Brain (organoid and tissue), 16 donors: ENCODE measurements at places on chromosomes 5 and 9.

DNA sequence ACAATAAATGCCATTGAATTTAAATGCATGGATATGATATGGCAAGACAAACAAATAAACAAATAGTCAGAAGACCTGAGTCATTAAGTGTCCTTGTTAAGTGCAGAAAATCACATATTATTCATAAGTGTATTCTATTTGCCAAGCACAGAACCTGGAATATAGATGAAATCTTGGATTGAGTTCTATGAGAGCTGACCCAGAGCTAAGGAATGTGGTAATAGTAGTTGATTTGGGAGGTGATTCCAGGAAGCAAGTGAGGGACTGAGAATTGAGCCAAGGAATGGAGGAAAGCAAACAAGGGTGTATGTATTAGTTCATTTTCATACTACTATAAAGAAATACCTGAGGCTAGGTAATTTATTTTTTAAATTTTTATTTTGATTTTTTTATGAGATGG is 208.9 kb downstream of the TRIM32 start:
- no peak for DNase-seq

- no peak for DNase-seq
Measured at GRCh38 chr9:127446713-127447415, 4.3 kb downstream of the RPL12 start.

DNA sequence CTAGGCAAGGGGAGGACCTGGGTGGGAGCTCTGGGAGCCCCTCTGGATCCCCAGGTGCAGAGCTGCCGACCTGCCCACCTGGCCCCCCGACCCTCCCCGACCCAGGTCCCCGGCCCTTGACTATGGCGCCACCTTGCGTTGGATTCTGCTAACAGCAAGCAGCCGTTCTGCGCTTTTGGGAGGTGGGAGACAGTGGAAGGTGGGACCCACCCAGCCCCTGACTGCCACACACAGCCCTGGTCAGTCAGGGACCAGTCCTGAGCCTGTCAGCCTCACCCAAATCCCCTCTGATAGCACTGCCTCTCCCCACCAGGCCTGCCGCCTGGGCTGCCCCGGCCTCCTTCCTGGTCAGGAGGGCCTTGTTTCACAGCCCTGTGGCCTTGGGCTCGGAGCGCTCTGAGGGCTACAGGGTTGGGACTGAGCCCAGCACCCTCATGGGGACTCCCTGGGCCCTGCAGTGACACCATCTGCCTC is 77.9 kb downstream of the HMCN2 start:
- DNase-seq, result no peak

DNA sequence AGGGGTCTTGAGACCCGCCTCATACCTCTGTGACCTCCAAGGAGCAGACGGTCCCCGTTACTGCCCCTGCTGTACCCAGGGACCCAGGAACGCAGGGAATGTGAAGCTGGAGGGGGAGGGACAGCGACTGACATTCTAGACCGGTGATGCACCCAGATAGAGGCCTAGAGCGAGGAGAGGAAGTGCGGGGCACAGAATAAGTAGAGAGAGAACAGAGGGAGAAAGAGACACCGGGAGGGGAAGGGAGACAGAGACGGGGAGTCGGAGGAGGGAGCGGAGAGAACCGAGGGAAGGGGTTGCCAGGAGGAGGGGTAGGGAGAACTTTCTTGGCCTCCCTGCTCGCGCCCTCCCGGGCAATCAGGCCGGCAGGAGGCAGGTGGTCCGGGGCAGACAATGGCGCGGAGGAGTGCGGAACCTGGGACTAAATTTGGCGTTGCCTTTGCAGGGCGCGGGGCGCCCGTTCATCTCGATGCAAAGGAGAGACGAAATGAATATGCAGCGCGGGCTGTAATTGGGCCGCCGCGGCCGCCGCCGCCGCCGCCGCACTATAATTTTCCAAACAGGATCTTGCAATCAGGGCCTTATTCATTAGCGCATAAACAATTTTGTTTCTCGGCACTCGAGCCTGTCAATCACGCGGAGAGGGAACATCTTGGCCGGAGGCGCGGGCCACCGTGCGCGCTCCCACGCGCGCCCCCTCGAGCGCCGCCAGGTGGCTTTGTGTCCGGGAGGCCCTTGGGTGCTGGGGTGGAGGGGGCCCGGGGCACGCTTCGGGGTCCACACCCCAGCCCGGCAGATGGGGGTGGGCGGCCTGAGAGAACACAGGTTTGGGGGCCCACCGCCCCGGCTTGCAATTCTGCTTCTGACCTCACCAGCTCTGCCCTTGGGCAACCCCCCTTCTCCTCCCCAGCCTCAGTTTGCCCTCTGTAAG is 33.0 kb downstream of the NDUFA8 start:
- DNase-seq, result peak; percentile 45

DNA sequence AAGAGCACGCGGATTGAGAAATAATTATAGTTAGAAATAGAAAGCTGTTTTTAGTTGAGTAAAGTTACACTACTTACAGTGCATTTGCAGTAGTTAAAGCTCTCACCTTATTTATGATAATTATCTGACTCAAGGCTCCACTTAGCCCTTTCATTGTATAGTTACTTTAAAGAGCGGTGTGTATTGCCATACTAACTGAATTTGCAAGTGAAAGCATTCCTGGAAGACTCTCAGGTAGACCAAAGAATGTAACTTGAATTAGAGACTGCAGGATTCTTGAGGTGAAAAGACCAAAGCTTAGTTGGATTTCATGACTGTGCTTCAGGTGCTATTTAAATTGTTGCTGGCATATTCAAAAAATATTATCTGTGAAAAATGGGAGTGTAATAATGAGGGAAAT is 4.2 kb upstream of the RASA1 start:
- no peak for DNase-seq

DNA sequence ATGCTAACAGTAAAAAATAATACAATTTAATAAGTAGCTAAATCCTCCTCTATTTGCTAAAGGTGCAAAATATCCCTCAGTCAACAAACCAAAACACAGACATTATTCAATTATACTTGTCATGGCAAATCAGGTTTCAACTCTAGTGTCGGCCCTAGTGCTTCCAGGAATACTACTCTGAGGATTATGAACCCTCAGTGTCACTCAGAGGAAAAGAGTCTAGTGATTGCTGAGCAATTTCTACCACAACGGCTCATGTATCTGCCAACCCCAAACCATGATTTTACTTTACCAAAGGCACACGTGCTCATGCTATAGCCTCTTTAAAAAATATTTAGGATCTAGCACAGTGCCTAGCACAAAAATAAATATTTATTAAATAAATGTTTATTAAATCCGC is 21.0 kb downstream of the RICTOR start:
- no peak for DNase-seq

DNA sequence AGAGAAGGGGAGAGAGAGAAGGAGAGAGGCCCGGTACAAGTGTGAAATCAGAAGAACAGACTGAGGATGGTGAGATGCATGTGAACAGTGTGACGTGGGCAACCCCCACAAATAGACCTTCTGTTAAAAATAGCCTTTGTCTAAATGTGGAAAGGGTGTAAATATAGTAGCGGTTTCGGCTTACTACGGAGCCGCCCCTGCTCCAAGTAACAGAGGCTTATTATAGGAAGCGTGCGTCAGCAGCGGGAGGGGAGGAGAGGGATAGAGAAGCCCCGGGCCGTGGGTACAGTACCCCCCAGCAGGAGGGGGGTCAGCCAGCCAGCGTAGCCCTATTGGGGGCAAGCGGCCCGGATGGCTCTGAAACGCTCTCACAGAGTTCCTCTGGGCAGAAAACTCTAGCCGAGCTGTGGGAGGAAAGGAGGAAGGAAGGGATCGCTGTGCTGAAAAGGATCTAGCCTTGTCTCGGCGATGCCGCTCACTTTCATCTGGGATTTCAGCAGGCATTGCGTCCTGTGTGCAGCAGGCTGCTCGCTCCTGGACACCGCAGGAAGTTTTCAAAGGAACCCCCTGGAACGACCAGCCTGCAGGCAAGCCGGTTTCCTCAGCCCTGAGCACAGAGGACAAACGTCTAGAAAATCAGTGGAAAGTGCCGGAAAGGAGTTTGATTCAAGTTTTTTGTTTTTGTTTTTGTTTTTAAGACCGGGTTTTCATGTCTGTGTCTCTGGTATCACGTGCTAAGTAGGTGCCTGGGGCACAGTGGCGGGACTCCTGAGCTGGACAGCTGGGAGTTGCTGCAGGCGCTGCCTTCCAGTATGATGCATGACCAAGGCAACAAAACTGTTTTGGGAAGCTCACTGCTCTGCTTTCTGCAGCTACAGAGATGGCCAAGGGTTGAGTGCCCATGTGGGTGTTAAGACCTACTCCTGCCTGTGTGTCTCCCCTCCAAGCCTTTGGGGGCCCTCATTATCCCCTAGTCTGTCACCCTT is 146.6 kb downstream of the SEC61B start:
- peak; percentile 85 for DNase-seq

- no peak for DNase-seq
Measured at GRCh38 chr5:33237471-33237870, 203.3 kb upstream of the TARS1 start.

- DNase-seq, result no peak
Measured at GRCh38 chr5:123987956-123988355, 476.0 kb downstream of the CSNK1G3 start.

- peak; percentile 42 for DNase-seq
Measured at GRCh38 chr9:131960851-131961495, 118.7 kb downstream of the MED27 start.

- no peak for DNase-seq
Measured at GRCh38 chr5:54148858-54149257, 161.5 kb downstream of the ARL15 start.

GRCh38 chr5:160092960-160093707 is 26.1 kb downstream of the PWWP2A start:
- no peak for DNase-seq

GRCh38 chr9:128735373-128735772 is 11.4 kb upstream of the ZDHHC12 start:
- DNase-seq, result peak; percentile 12

GRCh38 chr9:117233016-117233415 is 181.8 kb downstream of the ASTN2 start:
- no peak for DNase-seq

GRCh38 chr9:126617823-126618165 is 4.1 kb downstream of the LMX1B start:
- no peak for DNase-seq

GRCh38 chr9:70352356-70352755 is 62.1 kb downstream of the KLF9 start:
- DNase-seq, result no peak

DNA sequence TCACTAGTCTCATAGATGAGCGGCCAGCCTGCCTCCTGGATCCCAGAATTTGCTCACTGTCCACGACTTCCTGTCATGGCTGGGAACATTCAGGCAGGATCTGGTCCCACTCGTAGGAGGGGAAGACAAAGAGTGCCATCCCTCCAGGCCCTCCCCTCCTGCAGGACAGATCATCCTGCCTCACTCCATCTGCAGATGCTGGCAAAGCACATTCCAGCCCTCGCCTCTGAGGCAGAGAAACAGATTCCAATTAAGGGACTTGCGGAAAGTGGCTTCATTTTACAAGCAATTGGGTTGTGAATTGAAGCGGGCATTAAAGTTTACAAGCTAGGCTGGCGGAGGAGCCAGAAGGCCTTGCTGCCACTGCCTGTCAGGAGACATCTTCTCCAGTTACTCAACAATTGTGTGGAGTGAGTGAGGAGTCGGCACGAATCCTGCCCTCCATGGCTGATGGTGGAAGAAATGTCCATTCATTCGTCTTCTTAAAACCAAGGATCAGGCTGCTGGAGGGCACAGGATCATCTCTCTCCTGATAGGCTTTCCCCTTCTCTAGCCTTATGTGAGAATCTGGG is 41.8 kb upstream of the KCNMB1 start:
- peak; percentile 34 for DNase-seq

DNA sequence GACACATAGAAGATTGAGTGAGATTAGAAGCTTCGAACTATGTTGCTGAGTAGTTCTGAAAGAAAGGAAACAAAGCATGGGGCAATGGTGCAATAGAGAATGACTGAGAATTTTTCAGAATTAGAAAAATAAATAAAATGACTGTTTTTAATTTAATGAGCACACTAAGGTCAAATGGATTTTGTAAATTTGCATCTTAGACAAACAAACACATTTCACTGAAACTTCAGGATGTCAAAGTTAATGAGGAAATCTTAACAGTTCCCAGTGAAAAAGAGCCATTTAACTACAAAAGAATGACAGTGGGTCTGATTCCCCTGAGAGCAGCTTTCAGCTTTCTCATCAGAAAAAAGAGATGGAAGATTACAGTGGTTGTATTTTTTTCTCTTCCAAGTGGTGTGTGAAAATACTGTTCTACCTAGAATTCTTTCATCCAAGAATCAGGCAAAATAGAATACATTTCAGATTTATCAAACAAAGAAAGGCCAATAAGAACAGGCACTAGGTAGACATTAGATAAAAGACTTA is 591.9 kb downstream of the SEMA5A start:
- DNase-seq, result peak; percentile 70

DNA sequence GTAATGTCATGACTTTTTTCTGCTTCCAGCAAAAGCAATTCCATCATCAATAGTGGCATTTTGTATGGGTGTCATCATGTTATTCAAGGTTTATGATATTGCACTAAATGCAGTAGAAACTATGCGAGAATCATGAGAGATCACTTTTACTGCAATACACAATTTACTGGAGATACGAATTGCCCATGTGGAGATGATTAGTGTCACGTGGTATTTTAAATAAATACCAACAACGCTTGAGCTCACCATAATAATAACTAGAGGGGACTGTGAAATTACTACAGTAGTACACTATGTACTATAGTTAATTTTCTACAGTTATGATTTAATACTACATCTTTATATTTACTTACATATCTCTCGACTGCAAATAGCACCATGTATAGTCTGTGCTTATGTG is 49.7 kb downstream of the FAM174A start:
- DNase-seq, result no peak

DNA sequence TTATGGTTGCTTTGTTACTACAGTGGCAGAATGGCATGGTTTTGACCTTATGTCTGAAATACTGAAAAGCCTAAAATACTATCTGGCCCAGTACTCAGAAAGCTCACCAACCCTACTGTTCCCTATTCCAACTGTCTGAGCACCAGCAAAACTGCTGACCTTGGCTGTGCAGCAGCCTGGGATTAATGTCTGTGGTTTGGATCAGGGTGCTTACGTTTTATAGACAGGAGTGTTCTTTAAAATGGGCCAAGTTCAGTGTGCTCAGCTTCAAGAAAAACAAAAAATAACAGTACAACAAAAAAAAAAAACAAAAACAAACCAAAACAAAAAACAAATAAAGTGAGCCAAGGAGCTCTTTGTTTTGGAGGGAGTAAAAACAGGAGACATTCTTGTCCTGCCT is 36.4 kb downstream of the SLC28A3 start:
- no peak for DNase-seq

DNA sequence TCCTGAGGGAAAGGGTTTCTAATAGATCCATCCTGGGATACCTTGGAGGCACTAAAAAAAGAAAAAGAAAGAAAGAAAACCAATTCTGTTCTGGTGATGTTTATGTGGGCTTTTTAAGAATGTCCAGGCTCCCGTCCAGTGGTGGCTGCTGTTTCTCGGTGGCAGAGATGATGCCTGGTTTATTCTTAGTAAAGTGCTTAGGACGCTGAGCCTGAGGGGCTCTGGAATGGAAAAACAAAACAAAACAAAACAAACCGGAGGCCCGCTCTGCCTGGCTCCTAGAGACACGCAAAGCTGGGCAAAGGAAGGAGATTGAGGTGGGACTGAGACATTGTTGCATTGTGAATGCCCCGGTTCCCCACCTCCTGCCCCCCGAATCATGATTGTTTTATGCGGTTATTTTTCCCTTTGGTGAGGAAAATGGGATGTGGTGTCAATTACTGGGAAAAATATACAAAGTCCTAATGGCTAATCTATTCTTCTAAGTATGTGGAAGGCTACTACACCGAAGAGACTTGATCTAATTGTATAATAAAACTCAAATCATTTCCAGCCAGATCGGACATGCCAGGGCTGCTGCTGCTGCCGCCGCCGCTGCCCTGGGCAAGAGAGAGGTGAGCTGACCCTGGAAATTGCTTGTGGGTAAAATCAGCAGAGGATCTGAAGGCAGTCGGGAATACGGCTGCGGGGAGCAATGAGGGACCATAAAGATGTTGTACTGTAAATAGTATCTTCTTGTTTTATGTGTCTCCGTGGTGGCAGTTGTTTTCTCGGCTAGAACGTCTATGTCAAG is 644.9 kb downstream of the CCDC171 start:
- DNase-seq, result no peak
